ENCODE measurements at places on chromosomes 1 and 21.

DNA sequence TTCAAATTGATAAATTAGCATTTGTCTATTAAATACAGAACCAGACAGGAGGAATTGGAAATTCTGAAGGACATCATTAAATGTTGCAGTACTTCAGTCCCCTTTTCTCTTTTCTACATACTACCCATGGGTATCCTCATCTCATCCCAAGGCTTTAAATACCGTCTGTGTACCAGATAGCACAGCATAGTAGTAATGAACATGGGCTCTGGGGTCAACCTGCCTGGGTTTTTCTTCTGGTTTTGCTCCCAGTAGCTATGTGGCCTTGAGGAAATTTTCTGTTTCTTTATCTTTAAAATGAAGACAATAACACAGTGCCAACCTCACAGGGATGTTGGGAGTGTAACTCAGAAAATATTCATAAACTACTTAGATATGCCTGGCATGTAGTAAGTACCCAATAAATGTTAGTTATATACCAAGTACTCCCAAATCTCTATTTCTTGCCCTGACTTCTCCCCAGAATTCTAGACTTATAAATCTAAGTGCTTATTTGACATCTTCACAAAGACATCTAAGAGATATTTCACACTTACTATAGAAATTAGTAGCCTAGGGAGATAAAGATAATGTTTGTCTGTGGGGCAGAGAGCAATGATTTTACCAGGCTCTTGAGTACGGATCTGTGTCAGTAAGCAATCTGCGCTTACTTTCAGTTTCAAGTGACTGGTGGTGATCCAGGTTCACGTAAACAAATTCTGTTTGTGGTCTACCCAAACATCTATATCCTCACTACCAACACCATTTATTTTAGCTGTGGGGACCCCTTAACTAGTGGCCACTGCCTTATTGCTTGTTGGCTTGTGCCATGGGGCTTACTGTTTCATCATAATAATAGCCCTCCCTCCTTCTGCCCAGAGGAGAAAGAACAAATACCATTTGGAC is 37.3 kb downstream of the VANGL2 start:
- no peaks in the 10 kb centered on the region for H3K4me1 ChIP-seq
- H3K36me3 ChIP-seq: no peaks in the 10 kb centered on the region
- H3K27ac ChIP-seq: no peak overlapping the region
- no peak for DNase-seq

- H3K36me3 ChIP-seq: no peaks in the 10 kb centered on the region
- no peak overlapping the region for H3K4me3 ChIP-seq
- DNase-seq: no peak
- no peak overlapping the region for H3K27ac ChIP-seq
- no peaks in the 10 kb centered on the region for H3K27me3 ChIP-seq
Observed at GRCh38 chr1:187078321-187078720, 249.6 kb downstream of the PLA2G4A start.

DNA sequence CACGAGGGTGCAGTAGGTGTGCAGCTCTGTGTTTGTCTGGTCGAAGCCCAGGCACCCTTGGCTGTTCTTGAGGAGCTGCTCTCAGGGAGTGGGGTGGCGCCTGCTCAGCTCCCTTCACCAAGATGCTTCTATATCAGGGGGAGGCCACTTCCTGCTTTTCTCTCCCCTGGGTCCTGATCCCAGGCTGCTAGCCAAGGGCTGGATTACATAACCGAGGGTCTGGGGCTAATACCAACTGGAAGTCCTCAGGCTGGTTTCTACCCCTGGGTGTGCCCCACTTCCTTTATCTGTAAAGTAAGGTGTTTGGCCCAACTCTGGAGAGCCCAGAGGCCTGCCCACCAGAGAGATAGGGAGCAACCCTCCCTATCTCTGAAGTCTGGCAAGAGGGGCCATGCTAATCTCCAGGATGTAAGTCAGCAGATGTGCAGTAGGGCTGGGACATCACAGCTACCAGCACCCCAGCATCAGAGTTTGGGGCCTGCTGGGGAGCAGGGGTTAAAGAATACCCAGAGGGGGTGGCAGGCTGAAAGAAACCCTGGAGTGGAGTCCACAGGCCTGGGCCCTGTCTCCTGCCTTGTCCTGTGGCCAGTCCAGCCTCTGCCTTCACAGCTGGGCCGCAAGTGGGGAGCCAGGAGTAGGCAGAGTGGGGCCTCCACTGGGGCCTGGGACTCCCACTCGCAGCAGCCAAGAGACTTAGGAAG is 2.1 kb downstream of the SELENBP1 start:
- peaks cover 41% of the 10 kb centered on the region for H3K4me1 ChIP-seq
- H3K4me3 ChIP-seq: no peak overlapping the region
- H3K36me3 ChIP-seq: peaks cover 27% of the 10 kb centered on the region
- peak; percentile 66 for DNase-seq
- H3K27ac ChIP-seq: peak overlapping the region; percentile 81

- peak; percentile 91 for DNase-seq
- H3K27me3 ChIP-seq: no peaks in the 10 kb centered on the region
- no peaks in the 10 kb centered on the region for H3K36me3 ChIP-seq
Observed at GRCh38 chr1:153572569-153573015, 6.9 kb upstream of the S100A2 start.

DNA sequence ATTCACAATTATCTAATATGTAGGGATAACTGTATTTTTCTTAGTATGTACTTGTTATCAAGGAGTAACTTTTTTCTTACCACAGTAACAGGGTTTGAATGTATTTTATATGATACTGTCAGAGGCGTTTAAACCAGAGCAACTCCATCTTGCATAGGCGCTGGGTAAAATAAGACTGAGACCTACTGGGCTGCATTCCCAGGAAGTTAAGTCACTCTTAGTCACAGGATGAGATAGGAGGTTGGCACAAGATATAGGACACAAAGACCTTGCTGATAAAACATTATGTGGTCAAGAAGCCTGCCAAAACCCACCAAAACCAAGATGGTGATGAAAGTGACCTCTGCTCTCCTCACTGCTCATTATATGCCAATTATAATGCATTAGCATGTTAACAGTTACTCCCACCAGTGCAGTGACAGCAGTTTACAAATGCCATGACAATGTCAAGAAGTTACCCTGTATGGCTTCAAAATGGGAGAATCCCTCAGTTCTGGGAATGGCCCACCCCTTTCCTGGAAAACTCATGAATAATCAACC is 64.8 kb downstream of the RPE65 start:
- no peaks in the 10 kb centered on the region for H3K36me3 ChIP-seq
- no peak overlapping the region for H3K4me3 ChIP-seq
- H3K4me1 ChIP-seq: no peaks in the 10 kb centered on the region
- DNase-seq: no peak
- no peaks in the 10 kb centered on the region for H3K27me3 ChIP-seq

GRCh38 chr1:203536575-203536974 is 42.6 kb downstream of the OPTC start:
- DNase-seq: no peak
- no peak overlapping the region for H3K4me3 ChIP-seq
- H3K27ac ChIP-seq: peak overlapping the region; percentile 97
- no peaks in the 10 kb centered on the region for H3K27me3 ChIP-seq
- H3K4me1 ChIP-seq: peaks cover 41% of the 10 kb centered on the region
- H3K36me3 ChIP-seq: no peaks in the 10 kb centered on the region

DNA sequence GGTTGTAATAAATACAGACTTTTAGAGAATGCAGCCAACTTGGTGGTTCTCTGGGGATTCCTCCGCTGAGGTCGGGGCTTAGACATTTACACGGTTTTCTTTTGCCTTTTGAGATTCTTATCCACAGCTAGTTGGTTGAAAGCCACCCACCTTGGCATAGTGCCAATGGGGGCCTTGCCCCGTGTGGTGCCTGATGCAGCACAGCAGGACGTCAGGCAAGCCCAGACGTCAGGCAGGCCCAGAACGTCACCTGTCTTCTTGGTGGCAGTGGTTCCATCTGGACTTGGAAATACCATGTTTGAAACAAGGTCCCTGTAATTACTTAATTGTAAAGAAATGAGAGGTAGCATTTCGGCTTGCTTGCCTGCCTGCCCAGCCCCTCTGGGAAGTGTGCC is 78.5 kb downstream of the GALNT2 start:
- H3K4me1 ChIP-seq: peaks cover 69% of the 10 kb centered on the region
- H3K27me3 ChIP-seq: no peaks in the 10 kb centered on the region
- H3K27ac ChIP-seq: peak overlapping the region; percentile 17
- no peak overlapping the region for H3K4me3 ChIP-seq
- no peak for DNase-seq

DNA sequence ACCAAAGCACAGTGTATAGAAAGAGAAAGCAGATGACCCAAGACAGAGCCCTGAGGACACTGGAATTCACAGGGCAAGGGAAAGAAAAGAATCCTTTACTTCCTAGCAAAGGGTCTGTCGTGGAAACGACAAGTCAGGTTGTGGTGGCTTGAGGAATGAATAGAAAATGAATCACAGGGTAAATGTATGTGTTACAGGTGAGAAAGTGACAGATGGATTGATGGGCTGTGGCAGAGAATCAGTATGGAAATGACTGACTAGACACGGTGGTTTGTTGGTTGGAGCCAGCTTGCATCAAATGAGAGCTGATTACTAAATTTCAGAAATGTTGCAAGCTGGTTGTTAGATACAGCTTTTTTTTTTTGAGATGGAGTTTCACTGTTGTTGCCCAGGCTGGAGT is 46.9 kb downstream of the PTP4A2 start:
- H3K4me1 ChIP-seq: no peaks in the 10 kb centered on the region
- H3K27me3 ChIP-seq: no peaks in the 10 kb centered on the region

GRCh38 chr1:165052431-165052830 is 304.1 kb downstream of the LMX1A start:
- no peak overlapping the region for H3K27ac ChIP-seq
- H3K36me3 ChIP-seq: no peaks in the 10 kb centered on the region
- H3K4me3 ChIP-seq: no peak overlapping the region
- no peaks in the 10 kb centered on the region for H3K4me1 ChIP-seq
- no peaks in the 10 kb centered on the region for H3K27me3 ChIP-seq
- DNase-seq: no peak

GRCh38 chr1:2228694-2229036 is 546 bp downstream of the SKI start:
- H3K27ac ChIP-seq: peak overlapping the region; percentile 88
- DNase-seq: no peak
- H3K4me3 ChIP-seq: peak overlapping the region; percentile 58
- peaks cover 54% of the 10 kb centered on the region for H3K4me1 ChIP-seq
- H3K36me3 ChIP-seq: no peaks in the 10 kb centered on the region
